Activated CD8-positive, alpha-beta memory T cell treated with anti-CD3 and anti-CD28 coated beads, Interleukin-2, amount 10 ng/mL, durations not matched to agents 7 days and 5 days (primary cell): ENCODE measurements at places on chromosomes 1 and 21.

GRCh38 chr1:18716112-18716784 lies 85.6 kb downstream of the PAX7 start:
- no peak for DNase-seq

GRCh38 chr1:12618661-12618964 lies 603 bp upstream of the DHRS3 start:
- no peak for DNase-seq

DNA sequence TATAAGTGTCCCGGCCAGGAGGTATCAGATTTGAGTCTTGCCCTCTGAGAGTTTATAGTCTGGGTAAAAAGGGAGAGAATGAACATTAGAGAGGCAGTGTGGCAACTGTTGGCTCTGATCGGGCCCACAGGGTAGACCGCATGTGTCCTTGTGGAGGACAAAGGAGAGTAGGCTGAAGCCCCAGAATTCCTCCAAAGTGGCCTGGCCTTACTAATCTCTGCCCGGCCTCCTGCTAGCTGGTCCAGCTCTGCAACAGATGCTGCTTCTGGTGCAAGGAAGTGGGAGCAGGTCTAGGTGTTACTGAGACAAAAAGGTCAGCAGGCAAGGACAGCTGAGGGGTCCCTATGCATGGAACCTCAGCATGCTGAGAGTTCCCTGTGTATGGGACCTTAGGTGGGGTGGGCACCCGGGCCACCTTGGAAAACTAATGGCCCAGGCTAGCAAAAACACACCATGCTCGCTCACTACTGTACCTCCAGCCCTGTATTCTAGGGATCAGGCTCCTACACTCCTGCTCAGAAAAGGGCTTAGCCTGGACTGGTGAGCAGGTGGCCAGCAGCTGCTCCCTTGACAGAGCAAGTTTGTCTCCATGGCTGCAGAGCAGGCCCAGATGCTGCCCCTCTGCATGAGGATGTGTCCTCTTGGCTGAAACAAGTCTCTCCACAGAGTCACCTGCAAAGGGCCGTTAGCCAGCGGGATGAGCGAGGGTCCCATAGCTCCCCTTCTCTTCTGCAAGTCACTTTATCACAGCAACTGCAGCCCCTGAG lies 30.3 kb upstream of the RGS16 start:
- no peak for DNase-seq

DNA sequence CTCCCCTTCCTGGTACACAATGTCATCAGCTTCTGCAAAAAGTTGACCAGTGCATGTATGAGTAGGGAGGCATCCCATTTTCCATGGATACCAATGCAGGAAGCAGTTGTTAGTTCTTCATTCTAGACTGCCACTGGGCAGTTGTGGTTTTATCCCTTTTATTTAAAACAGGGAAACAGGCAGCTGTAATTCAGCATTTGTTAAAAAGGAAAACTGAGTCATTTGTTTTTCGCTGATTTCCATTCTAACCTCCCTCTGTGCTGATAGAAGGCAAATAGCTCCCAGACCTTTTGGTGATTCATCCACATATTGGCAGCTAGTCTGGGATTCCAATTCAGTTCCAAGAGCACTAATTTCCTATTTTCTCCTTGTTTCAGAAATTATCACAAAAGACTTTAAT lies 21.1 kb upstream of the ABCA4 start:
- no peak for DNase-seq

DNA sequence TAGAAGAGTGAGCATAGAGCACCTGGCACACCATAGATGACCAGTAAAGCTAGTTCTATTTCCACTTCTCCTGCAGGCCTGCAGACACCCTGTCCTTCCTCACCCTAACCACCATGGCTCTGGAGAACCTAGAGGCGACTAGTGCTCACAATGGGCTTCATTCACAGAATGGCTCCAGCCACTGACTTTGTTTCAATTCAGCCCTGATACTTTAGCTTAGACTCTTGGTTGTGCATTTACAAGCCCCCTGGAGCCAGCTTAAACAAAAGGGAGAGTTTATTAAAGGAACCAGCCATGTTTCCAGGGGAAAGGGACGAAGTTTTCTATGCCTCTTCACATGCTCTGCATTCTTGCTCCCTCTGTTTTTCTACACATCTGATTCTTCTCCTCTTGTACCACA lies 123.7 kb downstream of the NAV1 start:
- no peak for DNase-seq

DNA sequence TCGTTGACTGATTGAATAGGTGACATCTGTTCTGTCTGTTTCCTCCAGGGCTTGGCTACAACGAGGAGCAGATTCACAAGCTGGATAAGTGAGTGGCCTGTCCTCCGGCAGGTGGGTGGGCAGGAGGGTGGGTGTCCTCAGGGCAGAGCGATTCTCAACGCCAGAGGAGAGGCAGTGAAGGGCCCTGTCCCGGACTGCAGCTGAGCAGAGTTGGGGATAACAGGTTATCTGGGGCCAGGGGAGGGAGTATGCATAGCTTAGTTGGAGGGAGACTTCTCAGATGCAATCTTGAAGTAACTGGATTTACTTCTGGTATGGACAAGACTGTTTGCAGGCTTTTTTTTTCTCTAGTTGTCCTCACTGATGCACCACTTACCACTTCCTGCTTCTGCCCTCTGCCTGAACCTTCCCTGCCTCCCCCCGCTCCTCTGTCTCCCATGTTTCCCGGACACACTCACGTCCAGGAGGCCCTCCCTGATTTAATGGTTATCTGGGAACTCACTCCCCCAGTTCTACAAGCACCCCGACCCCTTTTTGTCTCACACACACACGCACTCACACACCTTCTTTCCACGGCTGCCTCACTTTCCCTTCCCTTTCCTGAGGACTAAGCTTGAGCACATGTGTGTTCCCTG lies 16.4 kb upstream of the RASSF5 start:
- no peak for DNase-seq

GRCh38 chr1:6127587-6128163 lies 52.4 kb downstream of the CHD5 start:
- peak; percentile 74 for DNase-seq

DNA sequence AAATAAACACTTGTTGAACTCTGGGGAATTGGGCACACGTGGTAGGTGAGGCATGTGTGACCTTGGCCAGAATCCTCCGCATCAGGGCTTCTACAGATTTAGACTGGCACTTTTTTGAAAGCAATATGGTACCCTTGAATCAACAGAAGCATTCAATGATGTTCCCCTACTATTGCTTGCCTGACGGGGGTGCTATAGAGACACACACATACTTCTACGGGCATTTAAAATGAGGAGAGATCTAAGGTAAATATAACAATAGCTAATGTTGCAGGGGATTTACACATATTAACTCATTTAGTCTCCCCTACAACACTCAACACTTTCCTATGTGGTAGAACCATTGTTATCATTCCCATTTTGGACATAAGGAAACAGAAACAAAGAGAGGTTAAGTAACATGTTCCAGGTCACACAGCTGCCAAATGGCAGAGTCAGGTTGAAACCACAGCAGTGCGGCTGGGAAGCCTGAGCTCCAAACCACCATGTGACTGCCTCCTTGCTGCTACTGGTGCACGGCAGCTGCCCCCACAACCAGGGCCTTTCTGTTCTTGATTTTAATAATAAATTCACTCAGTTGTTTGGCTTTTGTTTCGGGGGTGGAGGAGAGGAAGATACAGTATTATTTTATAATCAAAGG lies 147.4 kb downstream of the ZNF281 start:
- DNase-seq, result peak; percentile 70

DNA sequence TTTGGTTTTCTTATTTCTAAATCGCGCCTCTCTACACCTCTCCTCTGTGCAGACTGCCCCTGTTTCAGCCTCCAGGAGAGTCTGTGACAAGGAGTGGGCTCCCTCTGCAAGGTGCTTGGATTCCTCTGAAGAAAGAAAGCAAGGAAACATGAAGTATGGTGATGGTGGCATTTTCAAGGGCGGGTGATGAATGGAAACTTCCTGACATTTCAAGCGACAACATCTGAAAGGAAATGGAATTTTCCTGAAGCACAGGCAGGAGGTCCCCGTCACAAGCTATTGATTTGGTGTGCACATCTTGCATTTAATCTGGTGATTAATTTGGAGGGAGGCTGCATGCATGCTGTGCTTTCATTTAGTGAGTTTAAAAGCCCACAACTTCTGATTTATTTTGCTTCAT lies 164.6 kb upstream of the FGGY start:
- no peak for DNase-seq

DNA sequence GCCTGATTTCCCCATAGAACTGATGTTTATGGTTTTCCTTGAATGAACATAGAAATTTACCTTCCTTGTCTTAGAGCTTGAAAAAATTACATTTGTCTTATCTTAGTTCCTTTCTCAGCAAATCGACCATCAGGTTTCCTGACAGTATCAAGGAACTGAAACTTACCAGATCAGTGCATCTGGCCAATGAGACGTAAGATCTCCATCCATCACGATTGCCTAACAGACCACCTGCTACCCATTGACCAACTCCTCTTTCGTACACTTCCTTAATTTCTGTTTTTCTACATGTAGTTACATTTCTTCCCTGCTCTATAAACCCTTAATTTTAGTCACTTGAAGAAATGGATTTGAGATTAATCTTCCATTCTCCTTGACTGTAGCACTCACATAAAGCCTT lies 57.4 kb upstream of the TMPRSS15 start:
- no peak for DNase-seq

- no peak for DNase-seq
These were observed 349.7 kb upstream of the ESRRG start for GRCh38 chr1:217072926-217073325.

DNA sequence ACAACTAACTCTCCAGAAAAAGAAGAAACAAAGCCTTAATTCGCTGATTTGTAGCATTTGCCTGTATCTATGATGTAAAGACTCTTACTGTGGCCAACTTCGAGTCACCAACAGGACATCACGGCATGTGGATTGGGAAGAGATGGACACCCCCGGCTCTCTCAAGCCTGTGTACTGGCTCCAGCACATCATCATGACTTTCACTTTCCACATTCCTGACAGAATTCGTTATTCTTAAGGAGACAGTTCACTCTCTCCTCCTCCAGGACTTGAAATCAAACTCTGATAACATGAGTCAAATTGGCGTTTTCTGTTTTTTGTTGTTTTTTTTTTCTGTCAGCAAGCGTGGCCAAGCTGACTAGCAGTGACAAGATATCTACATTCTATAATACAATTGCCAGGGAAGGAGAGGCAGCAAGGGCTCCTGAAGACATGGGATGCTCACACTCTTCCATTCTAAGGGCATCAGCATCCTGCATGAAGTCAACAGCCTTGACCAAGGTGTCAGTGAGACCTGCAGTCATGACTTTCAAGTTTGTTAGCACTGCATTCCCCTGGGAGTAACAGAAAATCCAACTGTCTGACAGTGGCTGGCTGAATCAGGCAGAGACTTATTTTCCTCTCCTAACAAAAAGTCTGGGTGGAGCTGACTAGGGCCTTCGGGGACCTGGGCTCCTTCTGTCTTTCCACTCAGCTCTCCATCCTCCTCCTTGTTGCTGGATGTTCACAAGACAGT lies 13.3 kb upstream of the TRAF3IP3 start:
- no peak for DNase-seq

- DNase-seq, result no peak
These were observed 86.4 kb upstream of the CACYBP start for GRCh38 chr1:174913225-174913903.

DNA sequence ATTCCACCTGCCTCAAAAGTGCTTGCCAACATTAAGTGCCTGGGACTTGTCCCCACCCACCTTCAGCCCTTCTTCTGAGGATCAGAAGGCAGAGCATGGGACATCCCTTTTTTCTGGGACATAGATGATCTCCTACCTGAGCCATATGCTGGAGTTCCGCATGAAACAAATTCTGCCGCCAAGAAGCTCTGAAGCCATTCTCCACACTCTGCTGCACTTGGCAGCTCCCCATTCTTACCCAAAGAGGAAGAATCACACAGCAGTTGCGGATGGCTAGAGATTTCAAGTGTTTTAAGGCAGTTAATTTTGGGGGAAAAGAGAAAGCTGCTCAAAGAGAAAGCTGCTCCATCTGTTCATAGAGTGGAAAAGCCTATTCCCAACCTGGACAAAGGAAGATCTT lies 197.3 kb upstream of the COA6 start:
- DNase-seq, result no peak

GRCh38 chr1:145960468-145961108 lies 2.8 kb upstream of the LIX1L start:
- DNase-seq, result peak; percentile 71
